ENCODE measurements at places on chromosomes 5 and 9.
A peak's percentile ranks its signal among the peaks of the same experiment; 100 is the strongest.

DNA sequence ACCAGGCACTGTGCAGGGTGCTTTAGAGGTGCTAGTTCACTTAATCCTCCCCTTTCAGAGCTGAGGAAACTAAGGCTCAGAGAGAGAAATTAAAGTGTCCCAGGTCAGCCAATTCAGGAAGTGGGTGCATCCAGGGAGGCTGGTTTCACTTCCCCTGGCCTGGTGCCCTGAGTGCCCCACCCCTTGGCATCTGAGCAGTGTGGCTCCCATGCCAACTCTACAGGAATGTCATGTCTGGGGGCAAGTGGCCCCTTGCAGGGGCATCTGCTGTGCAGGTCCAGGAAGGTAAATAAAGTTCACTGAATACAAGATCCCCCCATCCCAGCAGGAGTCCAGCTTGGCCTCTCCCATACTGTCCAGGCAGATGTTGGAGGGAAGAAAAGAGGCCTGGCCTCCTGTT is 4.4 kb upstream of the N4BP3 start:
- DNase-seq = no peak

- peak; percentile 97 for DNase-seq
These were observed at the start of gene PCDHGC3 for GRCh38 chr5:141475625-141476131. Gene PCDHGC3 (plus strand): TSS chr5:141475966. CDS start chr5:141476117, 151 bp downstream.

DNA sequence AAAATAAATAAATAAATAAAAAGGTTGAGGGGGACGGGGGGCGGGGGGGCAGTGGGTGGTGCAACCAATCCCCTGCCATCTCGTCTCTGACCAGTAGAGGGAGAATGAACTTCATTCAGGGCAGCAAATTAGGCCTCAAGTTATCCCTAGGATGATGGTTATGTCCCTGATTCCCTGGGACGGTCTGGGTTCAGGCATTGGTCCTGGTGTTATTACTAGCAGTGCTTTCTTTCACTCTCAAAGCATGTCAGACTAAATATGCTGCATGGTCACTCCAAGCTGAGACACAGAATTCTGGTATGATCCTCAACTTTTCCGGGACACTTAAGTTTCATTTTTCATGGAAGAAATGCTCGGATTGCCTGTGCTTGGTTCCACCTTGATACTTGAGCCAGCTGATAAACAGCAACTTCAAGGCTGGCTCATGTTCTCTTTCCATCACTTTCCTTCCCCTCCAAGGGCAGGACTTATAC is 59.4 kb downstream of the DAP start:
- DNase-seq = peak; percentile 52

DNA sequence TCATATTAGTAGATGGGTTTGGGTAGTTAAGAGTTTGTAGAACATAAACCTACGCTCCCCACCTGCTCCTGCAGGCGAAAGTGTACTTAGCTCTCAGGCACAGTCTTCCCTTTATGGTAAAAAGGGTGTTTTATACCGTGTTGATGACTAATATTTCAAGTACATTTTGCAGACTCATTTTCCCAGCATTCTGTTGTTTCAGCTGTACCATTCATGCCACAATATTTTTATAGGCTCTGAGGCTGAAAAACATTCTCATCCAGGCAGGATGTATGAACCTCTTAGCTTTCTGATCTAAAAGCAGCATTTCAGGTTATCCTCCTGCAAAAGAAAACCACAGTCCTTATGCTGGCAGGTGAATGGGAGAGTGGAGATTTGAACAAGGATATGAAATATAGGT is 231.4 kb downstream of the NR2F1-AS1 start:
- DNase-seq = peak; percentile 65

- DNase-seq = no peak
These were observed 4.9 kb upstream of the CPLX2 start for GRCh38 chr5:175866377-175866907.

DNA sequence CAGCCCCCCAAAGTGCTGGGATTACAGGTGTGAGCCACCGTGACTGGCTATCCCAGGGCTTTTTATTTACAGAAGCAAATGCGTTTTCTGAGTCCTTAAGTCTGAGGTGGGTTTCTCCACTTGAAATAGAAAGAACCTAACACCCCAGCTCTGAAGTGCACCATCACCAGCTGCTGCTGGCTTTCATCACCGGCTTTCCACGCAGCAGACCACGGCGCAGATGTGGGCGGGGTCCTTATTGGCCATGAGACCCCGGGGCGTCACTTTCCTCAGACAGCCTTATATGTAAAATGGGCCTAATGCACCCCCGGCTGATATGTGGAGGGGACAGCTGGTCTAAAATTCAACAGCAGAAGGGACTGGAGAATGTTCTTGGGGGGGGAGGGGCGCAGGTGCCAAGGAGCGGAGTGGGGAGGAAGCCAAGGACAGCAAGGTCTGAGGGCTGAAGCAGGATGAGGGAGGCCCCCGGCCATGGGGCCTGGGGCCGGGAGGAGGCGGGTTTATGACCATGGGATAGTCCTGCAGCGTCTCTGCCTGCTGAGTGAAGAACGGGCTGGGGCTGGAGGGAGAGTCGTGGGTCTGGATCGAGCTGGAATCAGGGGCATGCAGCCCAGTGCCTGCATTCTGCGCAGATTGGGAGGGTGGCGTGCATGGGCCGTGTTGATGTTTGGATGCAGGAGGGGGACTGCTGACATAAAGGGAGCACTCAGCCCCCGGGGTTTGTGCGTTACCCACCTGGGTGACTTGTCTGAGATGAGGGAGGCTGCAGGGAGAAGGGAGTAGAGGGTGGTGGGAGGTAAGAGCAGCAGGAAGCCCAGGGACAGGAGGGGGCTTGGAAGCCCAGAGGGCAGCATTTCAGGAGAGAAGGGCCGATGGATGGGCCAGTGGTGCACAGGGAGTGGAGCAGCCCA is 30.2 kb downstream of the RASGEF1C start:
- no peak for DNase-seq

GRCh38 chr5:8291641-8292040 is 422.7 kb downstream of the MTRR start:
- DNase-seq = no peak

GRCh38 chr5:63727583-63727982 is 234.7 kb downstream of the HTR1A start:
- no peak for DNase-seq
